ENCODE measurements at places on chromosomes 13 and 19.

DNA sequence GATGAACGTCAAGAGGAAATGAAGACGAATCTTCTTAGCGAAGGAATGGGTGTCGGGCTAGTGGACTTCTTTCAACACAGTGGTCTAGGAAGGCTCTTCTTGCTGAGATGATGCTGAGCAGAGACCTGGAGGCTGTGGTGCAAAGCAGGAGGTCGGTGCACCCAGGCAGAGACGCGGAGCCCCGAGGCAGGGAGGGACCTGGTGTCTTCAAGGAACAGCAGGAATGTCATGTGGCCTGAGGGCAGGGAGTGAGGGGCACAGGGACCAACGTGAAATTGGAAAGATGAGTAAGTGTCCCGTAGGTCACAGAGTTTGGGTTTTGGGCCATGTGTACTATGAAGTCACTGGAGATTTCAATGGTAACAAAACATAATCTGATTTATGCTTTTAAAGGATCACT lies 11.4 kb upstream of the CDC42EP5 start:
- DNase-seq: no peak

DNA sequence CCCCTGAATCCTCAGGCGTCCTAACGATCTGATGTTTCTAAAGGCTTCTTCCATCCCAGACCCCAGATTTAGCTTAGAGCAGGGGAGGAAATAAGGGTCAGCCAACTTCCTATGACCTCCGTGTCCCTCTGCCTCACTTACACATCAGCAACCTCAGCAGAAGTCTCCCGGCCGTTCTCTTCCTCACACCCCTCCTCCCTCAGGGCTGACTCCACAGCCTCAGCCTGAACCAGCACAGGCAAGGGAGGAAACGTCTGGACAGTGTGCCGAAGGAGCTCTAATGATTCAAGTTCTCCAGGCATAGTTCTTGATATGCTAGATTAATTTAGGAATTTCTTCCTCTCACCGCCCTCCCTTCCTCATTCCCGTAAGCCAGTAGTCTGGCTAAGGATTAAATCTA lies 121.4 kb downstream of the NUFIP1 start:
- no peak for DNase-seq

DNA sequence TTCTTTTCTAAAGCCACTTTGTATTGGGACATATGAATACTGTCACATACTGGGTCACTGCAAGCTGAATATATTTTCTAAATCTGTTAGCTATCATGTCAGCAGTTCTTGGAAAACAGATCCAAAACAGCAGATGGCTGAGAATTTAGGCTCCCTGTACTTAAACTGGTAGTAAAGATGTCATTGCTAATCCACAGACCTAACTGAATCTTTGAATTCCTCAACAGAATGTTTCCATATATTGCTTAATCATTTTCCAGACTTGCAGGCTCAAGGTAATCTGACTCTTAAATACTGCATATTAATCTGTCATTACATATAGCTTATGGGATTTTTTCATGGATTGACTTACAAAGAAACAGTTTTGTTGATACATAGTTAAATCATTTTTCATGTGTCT lies 639.0 kb upstream of the KLHL1 start:
- no peak for DNase-seq

DNA sequence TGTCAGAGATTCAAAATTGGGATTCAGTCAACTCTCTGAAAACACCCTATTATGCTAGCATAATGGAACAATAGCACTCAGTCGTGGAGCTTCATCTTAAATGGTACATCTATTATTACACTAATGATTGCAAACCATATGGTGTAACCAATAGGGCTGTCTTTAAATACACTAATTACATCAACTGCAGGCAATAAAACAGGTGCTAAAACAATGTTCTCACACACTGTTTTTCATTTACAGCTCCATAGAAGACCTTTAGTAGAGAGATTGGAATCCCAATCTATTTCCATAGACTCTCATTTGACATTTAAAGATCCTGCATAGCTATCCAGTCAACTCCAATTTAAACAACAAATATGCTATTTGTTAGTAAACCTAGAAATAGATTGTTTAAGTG lies 1917.4 kb downstream of the OLFM4 start:
- no peak for DNase-seq

DNA sequence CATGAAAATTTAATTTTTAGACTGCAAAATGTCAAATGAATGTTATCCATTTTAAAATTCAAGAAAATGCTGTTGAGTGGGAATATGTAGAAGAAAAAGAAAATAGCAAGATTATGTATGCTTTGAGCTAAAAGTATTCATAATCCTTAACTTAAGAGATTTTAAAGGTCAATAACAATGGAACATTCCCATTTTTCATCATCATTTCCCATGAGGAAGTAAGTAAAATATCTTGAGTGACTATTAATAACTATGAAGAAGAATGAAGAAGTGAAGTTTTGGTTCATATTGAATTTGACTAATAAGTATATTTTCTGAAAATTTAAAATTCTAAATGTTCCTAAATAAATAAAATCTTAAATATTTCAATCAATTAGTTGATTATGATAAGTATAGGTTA lies 273.4 kb downstream of the DACH1 start:
- no peak for DNase-seq

- DNase-seq: no peak
Measured at GRCh38 chr19:5360003-5360780, 19.6 kb upstream of the PTPRS start.

DNA sequence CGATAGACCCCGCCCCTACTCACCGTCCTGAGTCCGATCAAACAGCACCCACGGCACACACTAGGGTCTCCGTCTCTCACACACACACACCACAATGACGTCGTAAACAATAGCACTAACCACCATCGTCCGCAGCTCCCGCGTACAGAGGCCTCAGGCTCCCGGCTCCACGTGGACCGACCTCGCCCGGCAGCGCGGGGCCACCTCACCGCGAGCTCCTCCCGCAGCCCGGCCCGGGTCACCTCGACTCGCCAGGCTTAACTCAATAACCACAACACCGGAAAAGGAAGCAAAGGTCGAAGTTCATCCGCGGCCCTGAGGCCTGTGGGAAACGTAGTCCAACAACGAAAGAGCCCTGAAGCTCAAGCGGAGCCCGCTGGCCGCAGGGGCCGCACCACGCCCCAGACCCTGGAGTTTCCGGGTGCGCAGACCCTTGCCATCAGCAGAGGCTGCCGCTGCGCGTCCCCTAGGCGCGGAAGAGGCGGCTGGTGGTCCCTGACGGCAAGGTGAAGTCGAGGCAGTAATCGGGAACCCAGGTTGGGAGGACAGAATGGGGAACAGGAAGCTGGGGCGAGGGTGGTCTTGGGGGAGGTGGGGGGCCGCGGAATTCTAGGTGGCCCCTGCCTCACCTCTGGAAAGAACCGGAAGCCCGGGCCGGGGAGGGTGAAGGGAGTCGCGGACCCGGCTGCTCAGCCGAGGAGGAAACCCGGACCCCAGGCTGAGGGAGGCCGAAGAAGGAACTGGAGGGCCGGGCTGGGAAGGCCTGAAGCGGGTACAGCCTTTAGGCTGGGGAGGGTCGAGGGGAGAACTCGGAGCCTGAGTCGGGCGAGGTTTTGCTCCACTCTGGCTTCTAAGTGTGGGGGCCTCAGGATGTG lies at the start of gene ZNF529:
Gene ZNF529 (minus strand): TSS at position 273 of the 875 bp plus-strand sequence. CDS start 946 bp downstream, outside the sequence.
- DNase-seq: peak; percentile 85

GRCh38 chr19:8396563-8397203 lies 6.5 kb downstream of the RAB11B start:
- DNase-seq: peak; percentile 40

- DNase-seq: no peak
Measured at GRCh38 chr13:97858161-97858560, 95.3 kb upstream of the IPO5 start.

DNA sequence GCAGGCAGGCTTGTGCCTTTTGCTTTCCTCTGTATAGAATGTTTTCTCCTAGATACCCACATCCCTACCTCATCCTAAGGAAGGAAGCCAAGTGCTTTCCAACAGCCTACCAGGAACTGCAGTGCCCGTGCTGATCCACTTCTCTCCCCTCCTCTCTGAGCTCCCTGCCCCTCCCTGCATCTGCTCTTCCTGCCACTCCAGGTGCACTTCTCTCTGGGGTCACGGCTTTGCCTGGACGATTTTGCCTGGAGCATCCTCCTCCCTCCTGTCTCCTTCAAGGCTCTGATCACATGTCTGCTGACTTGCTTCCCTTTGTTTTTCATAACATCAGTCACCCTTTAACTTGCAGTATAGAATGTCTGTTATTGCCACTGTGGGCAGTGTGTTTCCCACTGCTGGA lies 34.7 kb upstream of the IRS2 start:
- DNase-seq: no peak

- DNase-seq: no peak
Measured at GRCh38 chr13:51781246-51782022, 22.5 kb downstream of the DHRS12 start.

All from COLO829 (cell line).